ENCODE measurements at places on chromosomes 3 and 15.

GRCh38 chr15:49135342-49135857 is 20.0 kb downstream of the COPS2 start:
- no peaks in the 10 kb centered on the region for H3K4me1 ChIP-seq
- no peak for DNase-seq
- no peaks in the 10 kb centered on the region for H3K27me3 ChIP-seq
- no peak overlapping the region for H3K4me3 ChIP-seq
- H3K27ac ChIP-seq = peak overlapping the region; percentile 26
- H3K36me3 ChIP-seq = peaks cover 2% of the 10 kb centered on the region

DNA sequence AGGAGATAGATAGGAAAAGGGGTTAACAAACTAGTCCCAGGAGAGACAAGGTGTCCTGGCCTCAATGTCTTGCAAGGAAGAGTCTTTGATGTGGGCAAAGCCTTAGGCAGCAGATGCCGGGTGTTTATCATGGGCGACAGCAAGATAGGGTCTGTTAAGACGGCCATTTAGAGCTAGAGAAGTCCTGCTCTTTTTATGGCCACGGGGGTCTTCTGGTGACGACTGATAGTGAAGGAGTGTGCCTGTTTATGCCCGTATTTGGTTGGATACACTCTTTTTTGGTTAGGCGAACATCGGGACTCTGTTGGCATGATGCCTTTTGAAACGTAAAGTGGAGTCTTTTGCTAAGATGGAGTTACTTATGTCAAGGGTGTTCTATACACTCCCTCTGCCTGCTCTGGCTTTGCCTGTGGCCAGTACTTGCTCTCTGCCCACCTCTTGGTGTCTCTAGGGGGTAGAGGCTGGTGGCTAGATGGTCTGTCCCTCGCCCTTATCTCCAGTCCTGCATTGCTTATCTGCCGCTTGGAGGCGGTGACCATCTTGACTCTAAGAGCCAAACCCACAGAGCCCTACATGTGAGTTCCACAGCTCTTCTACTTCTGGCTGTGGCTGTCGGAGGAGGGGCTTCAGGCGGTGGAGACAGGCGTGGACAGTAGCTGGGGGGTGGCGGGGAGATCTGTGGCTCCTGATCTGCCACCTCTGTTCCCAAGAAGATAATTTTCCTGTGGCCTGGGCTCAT is 55.8 kb upstream of the ZBTB38 start:
- H3K36me3 ChIP-seq = no peaks in the 10 kb centered on the region
- no peaks in the 10 kb centered on the region for H3K27me3 ChIP-seq
- H3K4me1 ChIP-seq = no peaks in the 10 kb centered on the region

- no peaks in the 10 kb centered on the region for H3K4me1 ChIP-seq
- no peaks in the 10 kb centered on the region for H3K27me3 ChIP-seq
- no peak overlapping the region for H3K27ac ChIP-seq
- no peak overlapping the region for H3K4me3 ChIP-seq
These were observed 17.9 kb downstream of the GP9 start for GRCh38 chr3:129078510-129078909.

DNA sequence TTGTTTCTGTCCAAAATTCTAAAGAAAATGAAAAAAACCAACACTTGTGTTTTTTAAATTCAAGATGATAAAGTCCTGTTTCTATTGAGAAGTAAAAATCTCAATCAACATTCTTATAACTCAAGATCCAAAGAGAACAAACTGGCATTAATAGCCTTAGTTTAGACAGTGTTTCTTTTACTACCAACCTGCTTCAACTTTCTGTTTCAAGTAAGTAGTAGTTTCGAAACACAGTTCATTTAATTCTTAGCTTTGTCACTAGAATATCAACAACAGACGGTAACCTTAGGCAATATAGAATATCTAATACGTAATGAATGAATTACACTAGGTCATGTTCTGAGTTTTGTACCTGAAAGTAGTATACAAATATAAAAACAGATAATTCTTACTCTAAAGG is 23.7 kb downstream of the CIP2A start:
- no peak overlapping the region for H3K27ac ChIP-seq
- H3K36me3 ChIP-seq = no peaks in the 10 kb centered on the region
- DNase-seq = no peak
- no peaks in the 10 kb centered on the region for H3K27me3 ChIP-seq
- no peaks in the 10 kb centered on the region for H3K4me1 ChIP-seq
- no peak overlapping the region for H3K4me3 ChIP-seq

- H3K27ac ChIP-seq = no peak overlapping the region
- H3K4me3 ChIP-seq = peak overlapping the region; percentile 55
- DNase-seq = no peak
- peaks cover 31% of the 10 kb centered on the region for H3K27me3 ChIP-seq
These were observed 70.7 kb downstream of the CYP19A1 start for GRCh38 chr15:51267703-51268083.

GRCh38 chr15:64883100-64883581 is 28.6 kb upstream of the ANKDD1A start:
- H3K36me3 ChIP-seq = no peaks in the 10 kb centered on the region
- H3K27me3 ChIP-seq = no peaks in the 10 kb centered on the region
- peaks cover 17% of the 10 kb centered on the region for H3K4me1 ChIP-seq
- no peak overlapping the region for H3K4me3 ChIP-seq
- no peak overlapping the region for H3K27ac ChIP-seq

GRCh38 chr3:100164743-100165142 is 50.4 kb upstream of the FILIP1L start:
- peaks cover 8% of the 10 kb centered on the region for H3K4me1 ChIP-seq
- DNase-seq = no peak
- no peak overlapping the region for H3K27ac ChIP-seq
- no peaks in the 10 kb centered on the region for H3K36me3 ChIP-seq
- no peak overlapping the region for H3K4me3 ChIP-seq
- no peaks in the 10 kb centered on the region for H3K27me3 ChIP-seq

DNA sequence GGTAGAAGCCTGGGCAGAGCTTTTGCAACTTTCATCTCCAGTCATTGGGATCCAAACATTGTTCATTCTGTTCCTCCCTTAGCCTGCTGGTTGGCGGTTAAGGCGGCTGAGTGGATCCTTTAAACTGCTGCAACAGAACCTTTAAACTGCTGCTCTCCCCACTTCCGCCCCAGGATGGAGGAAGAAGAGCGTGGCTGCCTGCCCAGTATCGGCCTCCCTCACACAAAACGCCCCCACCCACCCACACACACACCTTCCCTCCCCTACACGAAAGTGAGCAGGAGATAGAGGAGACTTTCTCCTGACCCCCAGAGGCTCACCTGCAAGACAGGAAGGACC is 460 bp upstream of the ZMAT3 start:
- no peaks in the 10 kb centered on the region for H3K36me3 ChIP-seq
- no peaks in the 10 kb centered on the region for H3K27me3 ChIP-seq
- H3K4me3 ChIP-seq = peak overlapping the region; percentile 99

DNA sequence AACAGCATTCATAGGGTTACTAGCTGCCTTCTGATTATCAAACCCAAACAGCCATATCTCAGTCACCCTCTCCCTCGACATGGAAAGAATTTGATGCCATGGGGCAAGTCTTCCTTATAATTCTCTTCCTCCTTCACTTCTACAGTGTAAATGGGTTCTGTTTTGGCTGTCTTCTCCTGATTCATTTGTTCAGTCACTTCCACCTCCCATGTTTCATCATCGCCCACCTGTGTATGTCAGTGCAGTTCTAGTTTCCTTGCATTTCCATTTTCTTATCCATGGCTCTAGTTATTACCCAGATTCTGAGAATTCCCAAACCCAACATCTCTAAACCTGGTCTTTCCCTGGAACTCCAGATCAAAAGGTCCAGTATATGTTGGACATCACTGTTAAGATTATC is 41.0 kb downstream of the RIOX2 start:
- no peak for DNase-seq
- no peak overlapping the region for H3K27ac ChIP-seq
- H3K4me3 ChIP-seq = no peak overlapping the region
- H3K27me3 ChIP-seq = no peaks in the 10 kb centered on the region
- no peaks in the 10 kb centered on the region for H3K36me3 ChIP-seq

GRCh38 chr15:63598473-63599400 is 1.6 kb downstream of the FBXL22 start:
- DNase-seq = peak; percentile 26
- no peak overlapping the region for H3K27ac ChIP-seq
- H3K4me1 ChIP-seq = peaks cover 19% of the 10 kb centered on the region
- no peaks in the 10 kb centered on the region for H3K27me3 ChIP-seq
- no peak overlapping the region for H3K4me3 ChIP-seq

DNA sequence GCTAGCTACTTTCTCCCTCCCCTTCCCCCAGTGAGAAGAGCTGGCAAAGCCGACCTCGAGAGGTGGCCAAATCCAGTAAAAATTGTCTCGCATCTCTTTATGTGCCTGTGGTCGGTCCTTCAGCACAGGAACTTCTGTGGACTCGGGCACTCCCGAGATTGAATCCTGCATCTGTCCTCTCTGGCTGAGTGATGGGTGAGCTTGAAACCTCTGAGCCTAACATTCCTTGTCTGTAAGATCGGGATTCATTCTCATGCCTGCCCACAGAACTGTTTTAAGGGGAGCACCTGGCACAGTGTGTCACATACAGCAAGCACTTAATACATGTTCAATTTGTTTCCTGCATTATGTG is 11.3 kb downstream of the CX3CR1 start:
- no peak overlapping the region for H3K4me3 ChIP-seq
- no peak for DNase-seq
- H3K27ac ChIP-seq = no peak overlapping the region
- no peaks in the 10 kb centered on the region for H3K4me1 ChIP-seq
- no peaks in the 10 kb centered on the region for H3K27me3 ChIP-seq

DNA sequence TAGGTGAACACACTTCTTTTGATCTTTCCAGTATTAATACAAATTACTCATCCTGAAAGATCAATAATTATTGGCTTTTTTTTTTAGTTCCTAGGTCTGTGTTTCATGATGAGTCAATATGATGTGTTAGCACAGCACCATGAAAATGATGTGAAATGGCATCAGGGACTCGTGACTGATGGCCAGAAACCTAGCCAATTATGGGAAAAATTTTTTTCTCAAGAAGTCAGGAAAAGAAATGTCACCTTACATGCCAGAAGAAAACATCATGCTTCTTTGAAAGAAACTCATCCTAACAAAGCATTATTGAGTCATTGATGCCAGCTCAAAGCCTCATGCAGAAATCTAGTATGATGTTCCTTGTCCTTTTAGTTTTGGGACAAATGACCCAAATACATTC is 468.3 kb upstream of the CBLB start:
- no peak overlapping the region for H3K4me3 ChIP-seq
- H3K4me1 ChIP-seq = no peaks in the 10 kb centered on the region
- H3K27me3 ChIP-seq = no peaks in the 10 kb centered on the region
- no peaks in the 10 kb centered on the region for H3K36me3 ChIP-seq
- H3K27ac ChIP-seq = no peak overlapping the region

GRCh38 chr15:88091444-88092016 is 165.0 kb downstream of the NTRK3 start:
- no peaks in the 10 kb centered on the region for H3K4me1 ChIP-seq
- no peaks in the 10 kb centered on the region for H3K27me3 ChIP-seq
- no peak overlapping the region for H3K4me3 ChIP-seq
- DNase-seq = no peak

DNA sequence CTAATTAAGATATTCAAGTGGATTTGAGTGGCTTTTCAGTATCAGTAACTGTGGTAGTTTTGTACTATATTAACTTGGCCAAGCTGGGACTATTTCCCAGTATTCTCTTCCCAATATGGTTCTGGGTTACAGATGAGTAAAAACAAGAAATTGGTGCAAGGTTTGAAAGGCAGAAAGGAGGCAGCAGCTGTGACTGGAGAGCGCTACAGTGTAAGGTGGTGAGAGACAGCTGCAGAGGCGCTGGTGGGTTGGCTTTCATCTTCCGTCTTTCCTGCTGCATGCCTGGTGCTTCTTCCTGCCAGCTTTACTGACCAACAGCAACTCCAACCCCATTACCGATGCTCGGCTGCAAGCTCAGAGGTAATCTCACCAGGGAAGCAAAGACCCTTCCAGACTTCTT is 9.8 kb downstream of the DPH3 start:
- no peaks in the 10 kb centered on the region for H3K4me1 ChIP-seq
- H3K4me3 ChIP-seq = no peak overlapping the region
- H3K27ac ChIP-seq = no peak overlapping the region
- DNase-seq = no peak
- no peaks in the 10 kb centered on the region for H3K27me3 ChIP-seq
- no peaks in the 10 kb centered on the region for H3K36me3 ChIP-seq

DNA sequence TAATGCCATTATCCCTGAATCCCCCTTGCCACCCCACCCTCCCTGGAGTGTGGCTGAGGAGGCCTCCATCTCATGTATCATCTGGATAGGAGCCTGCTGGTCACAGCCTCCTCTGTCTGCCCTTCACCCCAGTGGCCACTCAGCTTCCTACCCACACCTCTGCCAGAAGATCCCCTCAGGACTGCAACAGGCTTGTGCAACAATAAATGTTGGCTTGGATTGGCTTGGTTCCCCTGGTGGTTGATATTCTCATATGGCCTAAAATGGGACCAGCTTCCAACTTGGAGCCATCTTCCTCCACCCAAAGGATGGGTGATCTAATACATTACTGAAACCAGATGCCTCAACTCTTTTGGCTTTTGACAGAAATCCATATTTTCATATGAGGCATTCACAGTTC is 34.9 kb downstream of the VIPR1 start:
- H3K4me3 ChIP-seq = no peak overlapping the region
- H3K27me3 ChIP-seq = peaks cover 6% of the 10 kb centered on the region
- no peak overlapping the region for H3K27ac ChIP-seq
- no peaks in the 10 kb centered on the region for H3K4me1 ChIP-seq

DNA sequence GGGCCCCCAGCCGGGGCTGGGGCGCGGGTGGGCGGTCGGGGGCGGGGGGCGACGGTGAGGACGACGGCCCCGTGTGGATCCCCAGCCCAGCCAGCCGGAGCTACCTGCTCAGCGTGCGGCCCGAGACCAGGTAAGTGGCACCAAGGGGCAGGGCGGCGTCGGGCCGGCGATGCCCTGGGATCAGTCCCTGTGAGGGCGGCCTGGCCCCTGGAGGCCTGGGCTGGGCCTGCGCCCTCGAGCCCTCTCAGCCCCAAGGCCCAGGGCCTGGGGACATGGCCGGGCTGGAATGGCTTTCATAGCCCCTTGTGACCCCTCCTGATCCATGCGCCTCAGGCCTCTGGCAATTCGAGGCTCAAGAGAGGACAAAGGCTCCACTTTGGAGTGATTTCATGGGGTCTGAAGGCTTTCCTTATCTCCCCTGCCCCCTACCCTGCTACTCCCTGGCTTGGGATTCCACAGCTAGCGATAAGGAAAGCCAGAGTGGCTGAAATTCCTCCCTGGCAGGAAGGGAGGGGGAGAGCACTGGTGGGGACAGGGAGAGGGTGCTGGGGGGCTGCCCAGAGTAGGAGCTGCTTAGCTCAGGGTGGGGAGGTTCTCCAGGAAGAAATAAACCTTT is 418 bp downstream of the ALPK3 start:
- H3K27ac ChIP-seq = no peak overlapping the region
- H3K4me1 ChIP-seq = no peaks in the 10 kb centered on the region
- no peak overlapping the region for H3K4me3 ChIP-seq
- peaks cover 6% of the 10 kb centered on the region for H3K27me3 ChIP-seq

Measured in fibroblast of lung (primary cell).